ENCODE measurements at places on chromosomes 13 and 19.

DNA sequence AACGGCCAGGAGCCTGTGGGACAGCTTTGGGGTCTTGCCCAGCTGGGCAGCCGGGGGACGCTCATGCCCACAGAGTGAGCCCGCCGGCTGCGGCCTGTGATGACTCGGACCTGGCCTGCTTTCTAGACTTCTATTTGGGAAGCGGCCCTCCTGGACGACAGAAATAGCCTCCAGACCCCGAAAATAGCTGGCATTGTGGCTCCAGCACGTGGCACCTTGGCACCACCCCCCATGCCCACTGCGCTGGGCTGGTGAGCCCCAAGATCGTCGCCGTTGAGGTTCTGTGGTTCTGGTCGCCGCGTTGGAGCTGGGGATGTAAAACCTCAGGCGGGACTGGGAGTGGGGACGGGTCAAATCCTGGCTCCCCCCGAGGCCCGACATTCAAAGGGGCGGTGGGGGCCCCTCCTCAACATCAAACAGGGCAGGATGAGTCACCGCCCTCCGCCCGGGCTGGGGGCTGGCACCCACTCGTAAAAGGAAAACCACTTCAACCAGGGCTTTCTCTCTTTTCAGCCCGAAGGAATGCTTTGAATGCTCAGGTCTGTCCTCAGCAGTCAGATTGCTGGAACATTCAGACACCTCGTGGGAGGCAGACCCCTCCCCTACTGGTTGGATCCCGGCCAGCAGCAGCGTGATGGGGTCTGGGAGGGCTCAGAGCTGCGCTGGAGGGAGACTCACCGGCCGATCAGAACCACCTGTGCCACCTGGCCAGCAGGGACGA, 42.1 kb downstream of the GADD45B start:
- no peak for DNase-seq

GRCh38 chr19:50534478-50534877, 20.8 kb upstream of the ASPDH start:
- no peak for DNase-seq

DNA sequence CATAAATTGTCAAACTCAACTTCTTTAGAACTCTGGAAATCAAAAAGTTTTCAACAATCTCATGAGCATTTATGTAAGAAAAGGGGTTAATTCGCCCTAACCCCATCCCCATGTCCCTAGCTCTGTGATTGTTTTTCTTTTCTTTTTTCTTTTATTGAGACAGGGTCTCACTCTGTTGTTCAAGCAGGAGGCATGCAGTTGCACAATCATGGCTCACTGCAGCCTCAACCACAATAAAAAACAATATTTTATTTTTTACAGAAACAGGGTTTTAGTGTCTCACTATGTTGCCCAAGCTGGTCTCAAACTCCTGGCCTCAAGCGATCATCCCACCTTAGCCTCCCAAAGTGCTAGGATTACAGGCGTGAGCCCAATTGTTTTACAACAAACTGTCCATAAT, 16.7 kb downstream of the VWA8 start:
- no peak for DNase-seq

- DNase-seq = peak; percentile 94
Measured at GRCh38 chr19:10112895-10113591, 1.6 kb downstream of the P2RY11 start.

GRCh38 chr13:33144358-33144784, 128.1 kb downstream of the KL start:
- no peak for DNase-seq

DNA sequence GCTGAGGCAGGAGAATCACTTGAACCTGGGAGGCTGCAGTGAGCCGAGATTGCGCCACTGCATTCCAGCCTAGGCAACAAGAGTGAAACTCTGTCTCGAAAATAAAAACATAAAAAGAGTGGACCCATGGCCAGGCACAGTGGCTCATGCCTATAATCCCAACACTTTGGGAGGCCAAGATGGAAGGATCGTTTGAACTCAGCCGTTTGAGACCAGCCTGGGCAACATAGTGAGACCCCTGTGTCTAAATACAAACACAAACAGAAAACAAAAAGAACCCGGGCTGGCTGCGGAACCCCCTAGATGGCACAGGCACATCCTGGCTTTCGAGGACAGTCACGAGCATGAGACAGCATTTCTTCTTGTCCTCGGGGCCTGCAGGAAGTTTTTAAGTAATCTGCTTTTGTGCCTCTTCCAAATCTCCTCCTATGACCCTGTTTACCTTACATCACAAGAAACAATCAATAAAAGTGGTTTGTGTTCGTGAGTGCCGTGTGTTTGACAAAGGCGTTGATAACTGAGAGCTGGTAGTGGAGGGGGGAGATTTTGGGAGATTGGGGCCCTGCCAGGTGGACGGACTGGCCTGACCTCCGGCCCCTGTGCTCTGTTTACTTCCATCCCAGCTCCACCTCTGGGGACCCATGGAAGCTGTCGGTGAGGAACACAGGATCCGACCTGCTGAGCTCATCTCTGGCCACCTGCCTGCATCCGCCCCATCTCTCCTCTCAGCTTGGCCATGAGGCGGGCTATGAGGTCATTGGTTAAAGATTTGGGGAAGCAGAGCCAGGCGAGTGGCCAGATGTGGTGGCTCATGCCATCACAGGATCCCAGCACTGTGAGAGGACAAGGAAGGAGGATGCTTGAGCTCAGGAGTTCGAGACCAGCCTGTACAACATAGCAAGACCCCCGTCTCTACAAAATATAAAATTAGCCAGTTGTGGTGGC, 5.9 kb upstream of the GDF15 start:
- no peak for DNase-seq

GRCh38 chr13:40193286-40194223, 472.9 kb downstream of the FOXO1 start:
- DNase-seq = no peak

- DNase-seq = no peak
Measured at GRCh38 chr13:27027086-27027667, 144.4 kb downstream of the USP12 start.

- DNase-seq = peak; percentile 26
Measured at GRCh38 chr19:49064768-49065611, at the start of gene NTF4. Gene NTF4 (minus strand): TSS chr19:49064818. CDS start chr19:49061997, 2,821 bp downstream.

DNA sequence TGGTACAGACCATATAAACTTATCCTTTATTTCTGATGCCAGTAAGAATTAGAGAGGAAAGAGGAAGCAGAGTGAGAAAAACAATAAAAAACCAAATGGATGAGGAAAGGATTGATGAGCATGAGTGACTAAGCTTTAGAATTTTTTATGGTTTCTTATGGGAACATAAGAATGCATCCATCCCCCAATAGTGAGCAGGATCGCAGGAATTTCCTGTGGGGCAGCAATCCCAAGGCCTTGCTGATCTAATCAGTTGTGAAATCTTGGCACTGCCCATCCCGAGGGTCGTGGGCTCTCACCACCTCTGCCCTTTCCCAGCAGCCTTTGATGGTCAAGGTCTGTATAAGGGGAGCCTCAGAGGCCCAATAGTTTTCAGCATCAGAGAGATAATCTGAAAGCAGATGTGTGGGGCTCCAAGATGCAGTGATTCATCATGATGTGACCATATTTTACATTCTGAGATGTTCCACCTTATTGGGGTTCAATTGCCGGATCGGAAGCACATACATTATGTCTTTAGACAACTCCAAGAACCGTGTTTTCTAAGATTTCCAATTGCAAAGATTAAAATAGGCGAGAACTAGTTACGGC, 222.1 kb downstream of the DNAJC15 start:
- DNase-seq = no peak

DNA sequence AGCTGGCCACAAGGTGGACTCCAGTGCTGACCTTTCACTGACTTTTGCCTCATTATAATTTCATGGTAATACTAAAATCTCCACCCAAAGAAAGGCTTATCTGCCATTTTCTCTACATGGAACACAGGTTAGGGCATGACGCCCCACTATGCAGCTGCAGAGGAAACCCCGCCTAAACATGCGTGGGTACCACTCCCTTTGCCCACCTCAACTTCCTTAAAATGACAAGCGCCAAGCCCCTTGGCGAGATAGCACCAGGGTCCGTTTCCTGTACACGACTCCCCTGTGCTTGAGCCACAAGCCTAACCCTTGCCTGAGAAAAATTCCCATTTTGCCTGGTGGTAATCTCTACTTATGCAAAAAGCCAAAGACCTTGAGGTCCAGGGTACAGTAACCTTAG, 36.0 kb upstream of the PABPC3 start:
- peak; percentile 11 for DNase-seq
